ENCODE measurements at places on chromosomes 3 and 15.

DNA sequence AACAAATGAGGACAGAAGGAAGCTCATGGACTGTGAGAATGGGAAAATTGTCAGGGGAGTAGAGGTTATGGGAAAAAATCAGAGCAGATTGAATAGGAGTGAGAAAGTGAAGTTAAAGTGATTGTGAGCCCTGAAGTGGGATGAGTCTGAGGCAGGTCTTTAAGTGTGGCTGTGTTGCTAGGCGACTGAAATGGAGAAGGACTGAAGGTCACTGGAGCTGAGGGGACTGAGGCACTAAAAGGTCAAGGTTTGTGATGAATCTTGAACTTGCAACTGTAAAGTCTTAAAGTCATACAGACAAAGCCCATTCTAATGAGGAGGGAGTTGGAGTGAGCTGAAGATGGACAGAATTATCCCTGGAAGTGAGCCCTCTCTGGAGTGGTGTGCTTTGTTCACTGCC is 518.9 kb downstream of the TUSC7 start:
- DNase-seq, result no peak

DNA sequence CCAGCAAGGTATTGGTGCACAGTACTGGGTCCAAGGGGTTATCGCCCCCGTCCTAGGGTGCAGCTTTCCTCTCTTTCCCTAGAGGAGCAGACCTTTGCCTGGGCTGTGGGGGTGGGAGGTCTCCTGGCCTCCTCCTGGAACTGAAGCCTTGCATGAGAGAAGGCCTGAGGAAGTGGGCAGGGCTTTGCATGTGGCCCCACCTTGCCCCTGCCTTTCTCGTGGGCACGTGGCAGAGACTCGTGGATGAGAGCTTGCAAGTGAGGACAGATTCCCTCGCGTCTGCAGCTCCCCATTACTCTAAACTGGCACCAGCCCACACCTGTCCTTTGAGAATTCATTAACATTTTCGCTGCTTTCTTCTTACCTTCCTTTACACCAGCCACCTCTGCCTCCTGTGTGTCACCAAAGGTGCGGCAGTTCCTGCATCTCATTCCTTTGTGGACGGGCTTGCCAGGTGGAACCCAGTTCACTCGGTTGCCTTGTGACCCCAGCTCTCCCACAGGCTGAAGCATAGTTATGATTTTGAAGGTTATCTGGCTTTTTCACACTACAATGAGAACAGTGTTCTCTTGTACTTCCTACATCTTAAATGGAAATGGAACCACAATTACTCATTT is 40.9 kb upstream of the NR2C2 start:
- no peak for DNase-seq

DNA sequence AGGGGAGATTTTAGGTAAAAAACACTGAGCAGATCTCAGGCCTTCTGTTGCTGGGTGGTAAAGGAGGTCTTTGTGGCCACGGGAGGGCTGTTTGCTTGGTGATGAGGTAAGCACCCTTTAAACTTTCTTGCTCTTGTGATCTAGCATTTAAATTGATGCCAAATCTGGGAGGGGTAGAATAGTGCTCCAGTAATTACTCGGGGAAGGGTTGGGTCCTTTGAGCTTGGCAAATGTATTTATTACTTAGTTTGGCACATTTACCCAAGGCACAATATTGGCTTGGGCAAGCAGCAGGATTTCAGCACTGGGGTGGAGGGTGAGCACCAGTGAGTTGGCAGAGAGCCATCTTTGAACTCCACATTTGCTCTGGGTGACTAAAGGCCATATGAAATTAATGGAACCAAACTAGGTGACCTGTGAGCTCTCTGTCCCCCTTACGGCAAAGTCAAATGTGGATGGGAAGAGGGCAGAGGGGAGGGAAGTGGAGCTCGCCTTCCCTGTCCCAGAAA is 185.9 kb upstream of the ONECUT1 start:
- no peak for DNase-seq

DNA sequence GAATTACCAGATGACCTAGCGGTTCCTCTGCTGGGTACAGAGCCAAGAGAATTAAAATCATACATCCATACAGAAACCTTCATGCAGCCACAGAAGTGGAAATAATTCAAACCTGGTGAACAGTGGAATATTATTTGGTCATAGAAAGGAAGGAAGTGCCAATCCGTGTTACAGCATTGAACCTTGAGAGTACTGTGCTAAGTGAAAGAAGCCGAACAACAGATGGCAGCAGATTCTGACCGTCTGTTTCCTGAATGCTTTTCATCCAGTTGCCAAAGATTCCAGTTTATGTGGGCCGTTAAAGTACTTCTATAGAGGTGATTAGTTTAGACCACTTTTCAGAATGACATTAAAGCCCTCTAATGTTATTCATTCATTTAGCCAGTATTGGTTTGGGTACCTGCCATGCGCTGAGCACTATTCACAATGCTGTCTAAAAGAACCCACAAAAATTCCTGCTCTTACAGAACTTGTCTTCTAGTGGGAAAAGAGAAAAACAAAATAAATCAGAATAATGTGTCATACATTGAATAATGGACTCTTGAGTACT is 45.8 kb upstream of the SENP5 start:
- no peak for DNase-seq

- no peak for DNase-seq
Measured at GRCh38 chr3:187434524-187434923, 66.3 kb downstream of the RTP4 start.

- DNase-seq, result peak; percentile 79
Measured at GRCh38 chr3:14548321-14548729, 8.2 kb upstream of the GRIP2 start.

DNA sequence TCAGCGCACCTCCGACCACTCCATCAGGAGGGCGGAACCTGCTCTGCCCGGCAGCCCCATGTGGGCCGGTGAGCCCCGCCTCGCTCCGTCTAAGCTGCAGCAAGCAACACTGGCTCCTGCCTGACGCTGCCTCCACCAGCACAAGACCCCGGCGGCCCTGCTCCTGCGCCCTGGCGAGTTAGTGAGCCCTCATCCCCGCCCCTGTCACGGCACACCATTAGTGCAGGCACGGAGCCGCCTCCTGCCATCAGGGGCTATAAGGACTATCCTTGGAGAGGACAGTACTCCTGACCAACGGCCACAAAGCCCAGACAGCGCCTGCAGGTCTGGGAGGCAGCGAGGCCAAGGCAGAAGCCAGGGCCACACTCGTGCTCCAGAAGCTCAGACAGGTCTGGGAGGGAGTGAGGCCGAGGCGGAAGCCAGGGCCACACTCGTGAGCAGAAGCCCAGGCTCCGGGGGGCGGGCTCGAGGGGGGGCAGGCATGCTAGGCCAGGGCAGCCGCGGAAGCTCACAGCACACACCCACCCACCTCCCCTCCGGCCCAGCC is 39.4 kb downstream of the TNK2 start:
- DNase-seq, result peak; percentile 76

GRCh38 chr3:13420831-13421765 is 976 bp upstream of the NUP210 start:
- DNase-seq, result peak; percentile 89

DNA sequence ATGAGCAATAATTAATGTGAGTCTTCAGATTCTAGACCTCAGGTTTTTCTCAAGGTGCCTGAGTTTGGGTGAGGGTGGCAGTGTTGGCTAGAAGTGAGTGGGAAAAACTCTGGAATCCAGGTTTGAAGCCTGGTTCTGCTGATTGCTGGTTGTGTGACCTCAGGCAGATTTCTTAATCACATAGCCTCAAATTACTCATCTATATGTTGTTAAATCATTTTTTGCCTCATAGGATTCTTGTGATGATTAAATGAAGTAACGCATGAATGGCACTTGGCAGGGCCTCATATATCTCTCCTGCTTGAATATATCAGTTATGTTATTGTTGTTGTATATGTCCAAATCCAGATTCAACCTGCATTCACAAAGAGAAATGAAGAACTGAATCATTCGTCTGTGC is 60.5 kb downstream of the NR2F2 start:
- DNase-seq, result no peak

- DNase-seq, result no peak
Measured at GRCh38 chr15:57422113-57422754, 45.9 kb downstream of the CGNL1 start.

GRCh38 chr3:144185276-144185675 is 213.7 kb downstream of the DIPK2A start:
- no peak for DNase-seq

DNA sequence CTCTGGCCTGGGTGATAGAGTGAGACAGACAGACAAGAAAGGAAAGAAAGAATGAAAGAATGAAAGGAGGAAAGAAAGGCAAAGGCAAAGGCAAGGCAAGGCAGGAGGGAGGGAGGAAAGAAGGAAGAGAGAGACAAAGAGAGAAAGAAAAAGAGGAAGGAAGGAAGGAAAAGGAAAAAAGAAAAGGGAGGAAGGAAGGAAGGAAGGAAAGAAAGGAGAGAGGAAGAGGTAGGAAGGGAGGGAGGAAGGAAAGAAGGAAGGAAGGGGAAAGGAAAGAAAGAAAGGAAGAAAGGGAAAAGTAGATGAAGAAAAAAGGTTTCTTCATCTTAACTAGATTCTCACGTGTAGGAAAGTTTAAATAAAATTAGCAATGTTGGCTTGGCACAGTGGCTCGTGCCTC is 142.2 kb downstream of the GREM1 start:
- DNase-seq, result no peak

DNA sequence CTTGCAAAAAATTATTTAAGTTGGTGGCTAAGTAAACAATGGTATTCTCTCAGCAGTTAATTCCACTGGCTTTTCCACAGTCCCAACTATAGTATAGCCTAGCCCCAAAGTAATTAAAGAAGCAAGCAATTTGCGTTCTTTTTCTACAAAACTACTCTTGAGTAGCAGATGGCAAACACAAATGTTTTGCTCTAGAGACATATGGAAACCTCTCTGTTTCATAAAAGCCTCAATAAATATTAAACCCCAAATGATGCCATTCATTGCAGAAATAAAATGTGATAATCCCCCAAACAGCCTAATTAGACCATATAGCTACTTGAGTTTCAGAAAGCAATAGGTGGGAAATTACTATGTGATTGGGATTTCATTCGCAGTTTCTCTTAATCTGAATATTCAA is 8.7 kb upstream of the RAB8B start:
- DNase-seq, result no peak

GRCh38 chr15:55824857-55825613 is 82.1 kb upstream of the PRTG start:
- no peak for DNase-seq

DNA sequence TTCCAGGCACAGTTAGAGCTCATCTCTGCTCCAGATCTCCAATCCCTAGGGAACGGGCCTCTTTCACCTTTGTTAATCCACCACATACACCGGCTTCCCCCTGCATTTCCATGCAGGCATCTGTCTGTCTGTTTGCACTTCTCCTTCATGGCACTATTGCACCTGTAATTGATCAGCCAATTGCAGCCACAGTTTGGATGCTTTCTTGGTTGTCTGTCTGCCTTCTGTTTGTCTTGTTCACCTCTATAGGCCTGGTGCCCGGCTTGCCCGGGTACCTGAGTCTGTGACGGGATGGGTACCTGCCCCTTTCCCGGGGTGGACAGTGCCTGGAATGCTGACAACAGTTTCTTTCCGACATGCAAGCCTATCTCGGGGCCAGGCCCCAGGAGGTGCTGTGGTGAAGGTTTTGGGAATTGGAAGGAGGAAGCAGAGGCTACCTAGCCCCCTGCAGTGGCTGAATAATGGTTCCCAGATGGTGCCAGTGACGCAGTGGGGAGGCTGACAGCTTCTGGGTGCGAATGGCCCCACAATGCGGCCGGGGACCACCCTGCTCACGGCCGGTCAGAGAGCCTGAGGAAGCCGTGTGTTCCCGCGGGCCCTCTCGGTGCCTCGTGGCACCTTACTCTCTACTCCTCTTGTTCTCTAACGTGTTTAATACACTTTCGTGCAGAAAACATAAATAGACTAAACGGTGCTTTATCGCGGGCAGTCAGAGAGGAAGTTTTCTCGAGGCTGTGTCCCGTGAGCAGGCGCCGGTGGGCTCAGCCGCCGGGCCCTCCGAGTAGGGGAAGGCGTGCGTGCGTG is 31.3 kb upstream of the RAB6B start:
- no peak for DNase-seq

DNA sequence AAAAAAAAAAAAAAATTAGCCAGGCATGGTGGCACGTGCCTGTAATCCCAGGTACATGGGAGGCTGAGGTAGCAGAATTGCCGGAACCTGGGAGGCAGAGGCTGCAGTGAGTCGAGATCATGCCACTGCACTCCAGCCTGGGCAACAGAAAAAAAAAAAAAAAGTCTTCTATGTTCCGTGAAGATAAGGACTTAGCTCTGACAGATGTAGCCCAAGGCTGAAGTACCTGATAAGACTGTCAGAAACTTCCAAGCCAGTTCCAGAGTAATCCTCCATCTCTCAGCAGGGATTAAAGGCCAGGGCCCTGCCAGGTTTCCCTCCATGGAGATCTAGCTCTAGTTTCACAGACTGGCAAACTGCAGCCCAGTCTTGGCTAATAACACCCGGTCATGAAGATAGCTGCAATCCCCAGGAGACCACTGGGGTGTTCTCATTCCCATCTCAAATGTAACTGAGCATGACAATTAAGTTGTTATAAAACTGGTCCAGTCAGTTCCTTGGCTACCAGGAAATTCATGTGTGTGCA is 8.5 kb downstream of the CDCP1 start:
- no peak for DNase-seq

DNA sequence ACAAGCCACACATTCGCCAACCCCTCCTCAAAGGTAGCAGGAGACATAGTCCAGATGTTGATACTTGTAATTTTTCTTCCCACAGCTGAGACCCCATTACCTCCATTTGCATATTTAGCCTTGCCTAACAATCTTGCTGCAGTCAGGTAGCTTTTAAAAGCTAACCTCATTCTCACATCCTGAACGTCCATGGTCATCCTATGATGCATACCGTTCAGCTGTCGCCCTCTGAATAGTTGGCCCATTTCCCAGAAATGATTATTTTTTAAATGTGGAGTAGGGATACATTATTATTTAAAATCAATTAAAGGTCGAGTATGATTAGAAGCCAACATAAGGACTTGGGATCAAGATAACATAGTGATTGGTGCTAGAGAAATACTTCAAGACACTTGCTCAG is 165.0 kb downstream of the MEX3B start:
- no peak for DNase-seq

- DNase-seq, result no peak
Measured at GRCh38 chr15:31359702-31360111, 33.1 kb downstream of the KLF13 start.

DNA sequence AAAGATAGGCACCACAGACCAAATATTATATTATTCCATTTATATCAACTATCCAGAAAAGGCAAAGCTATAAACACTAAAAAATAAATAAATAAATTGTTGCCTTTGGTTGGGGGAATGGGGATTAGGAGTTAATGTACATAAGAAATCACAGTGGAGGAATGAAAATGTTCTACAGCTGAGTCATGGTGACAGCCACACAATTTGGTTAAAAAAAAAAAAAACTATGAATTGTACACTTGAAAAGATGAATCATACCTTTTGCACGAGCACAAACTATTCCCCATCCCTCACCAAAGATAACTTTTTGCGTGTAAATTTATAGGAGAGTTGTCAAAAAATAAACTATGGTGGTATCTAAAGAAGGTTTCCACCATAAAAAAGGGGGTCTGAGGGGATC is 103.2 kb downstream of the TBC1D5 start:
- DNase-seq, result no peak

GRCh38 chr3:98328933-98329332 is 24.7 kb upstream of the OR5K4 start:
- DNase-seq, result no peak

GRCh38 chr3:7407107-7407506 is 546.2 kb downstream of the GRM7 start:
- DNase-seq, result no peak

- no peak for DNase-seq
Measured at GRCh38 chr3:105327662-105328337, 38.9 kb upstream of the ALCAM start.

- no peak for DNase-seq
Measured at GRCh38 chr3:177978946-177979345, 557.3 kb upstream of the KCNMB2 start.

- DNase-seq, result no peak
Measured at GRCh38 chr15:85172846-85173490, 191.3 kb downstream of the PDE8A start.
